ENCODE measurements at places on chromosomes 3 and 15. TPM values are rescaled to one million over a fixed set of nuclear protein-coding genes. Genes with fewer than 3 reads are reported as not detected.

- no peaks in the 10 kb centered on the region for H3K36me3 ChIP-seq
- no peak for DNase-seq
- H3K27me3 ChIP-seq = no peaks in the 10 kb centered on the region
- H3K4me1 ChIP-seq = no peaks in the 10 kb centered on the region
- H3K27ac ChIP-seq = no peak overlapping the region
These were observed 92.8 kb downstream of the GOLIM4 start for GRCh38 chr3:168002786-168003368.

Gene STAB1
- 3.0 TPM for total RNA-seq

DNA sequence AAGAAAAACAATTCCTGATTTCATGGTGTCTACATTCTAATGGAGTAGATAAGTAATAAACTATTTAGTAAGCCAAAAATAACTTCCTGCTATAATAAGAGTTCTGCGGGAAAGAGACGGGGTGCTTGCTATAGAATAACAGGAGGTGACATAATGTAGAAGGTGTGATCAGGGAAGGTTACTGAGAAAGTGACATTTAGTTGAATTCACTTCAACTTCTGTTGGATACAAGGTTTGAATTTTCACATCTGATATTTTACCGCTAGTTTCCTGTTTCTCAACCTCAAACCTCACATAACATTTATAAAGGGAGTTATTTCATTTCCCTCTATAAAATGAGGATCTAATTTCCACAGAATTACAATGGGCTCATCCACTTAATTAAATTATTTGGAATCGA is 102.3 kb upstream of the GBE1 start:
- H3K4me1 ChIP-seq = no peaks in the 10 kb centered on the region
- DNase-seq = no peak
- H3K4me3 ChIP-seq = no peak overlapping the region

Gene DYNLT2B
- total RNA-seq = 11.3 TPM

GRCh38 chr3:64266983-64267382 is 41.7 kb upstream of the PRICKLE2 start:
- H3K4me3 ChIP-seq = peak overlapping the region; percentile 62
- H3K36me3 ChIP-seq = no peaks in the 10 kb centered on the region
- no peaks in the 10 kb centered on the region for H3K27me3 ChIP-seq
- no peak for DNase-seq
- H3K4me1 ChIP-seq = peaks cover 15% of the 10 kb centered on the region

Gene AADACL2
- total RNA-seq = not detected

DNA sequence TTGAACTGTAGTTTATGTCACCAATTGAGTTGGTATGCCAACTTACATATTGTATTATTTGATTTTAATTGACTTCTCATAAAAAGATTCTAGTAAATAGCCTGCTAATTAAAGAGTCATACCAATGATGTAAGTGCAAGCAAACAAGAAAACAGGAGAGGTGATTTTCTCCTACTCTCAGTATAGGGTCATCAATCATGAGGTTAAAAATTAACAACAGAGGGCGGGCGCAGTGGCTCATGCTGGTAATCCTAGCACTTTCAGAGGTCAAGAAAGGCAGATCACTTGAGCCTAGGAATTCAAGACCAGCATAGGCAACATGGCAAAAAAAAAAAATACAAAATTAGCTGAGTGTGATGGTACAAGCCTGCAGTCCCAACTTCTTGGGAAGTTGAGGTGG is 108.7 kb downstream of the MYO9A start:
- no peaks in the 10 kb centered on the region for H3K27me3 ChIP-seq
- no peaks in the 10 kb centered on the region for H3K36me3 ChIP-seq
- peak; percentile 3 for DNase-seq
- no peak overlapping the region for H3K4me3 ChIP-seq
- H3K27ac ChIP-seq = no peak overlapping the region
- no peaks in the 10 kb centered on the region for H3K4me1 ChIP-seq

Gene SERINC4
- total RNA-seq = not detected

DNA sequence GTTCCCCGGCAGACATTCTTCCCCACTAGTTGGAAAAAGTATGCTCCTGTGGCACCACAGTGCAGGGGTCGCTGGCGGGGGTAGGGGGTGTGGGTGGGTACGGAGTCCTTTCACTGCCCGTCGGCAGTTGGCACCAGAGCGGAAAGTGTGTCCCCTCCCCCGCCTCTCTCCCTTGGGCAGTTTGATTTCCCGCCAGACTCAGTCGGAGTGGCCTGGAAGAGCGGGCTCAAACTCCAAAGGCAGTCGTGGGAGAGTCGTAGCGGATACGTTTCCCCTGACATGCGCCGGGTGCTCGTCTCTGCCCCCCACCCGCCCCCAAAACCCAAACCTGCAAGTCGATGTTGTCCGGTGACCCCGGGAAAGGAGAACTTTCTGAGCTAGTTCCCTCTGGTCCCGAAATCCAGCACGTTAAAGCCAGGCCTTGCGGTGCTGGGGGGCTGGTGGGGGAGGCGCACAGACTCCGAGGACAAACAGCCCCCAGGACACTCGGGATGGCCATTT is 4.4 kb upstream of the FOXB1 start:
- no peak for DNase-seq
- peak overlapping the region; percentile 82 for H3K4me3 ChIP-seq
- no peak overlapping the region for H3K27ac ChIP-seq
- H3K27me3 ChIP-seq = peaks cover 52% of the 10 kb centered on the region

DNA sequence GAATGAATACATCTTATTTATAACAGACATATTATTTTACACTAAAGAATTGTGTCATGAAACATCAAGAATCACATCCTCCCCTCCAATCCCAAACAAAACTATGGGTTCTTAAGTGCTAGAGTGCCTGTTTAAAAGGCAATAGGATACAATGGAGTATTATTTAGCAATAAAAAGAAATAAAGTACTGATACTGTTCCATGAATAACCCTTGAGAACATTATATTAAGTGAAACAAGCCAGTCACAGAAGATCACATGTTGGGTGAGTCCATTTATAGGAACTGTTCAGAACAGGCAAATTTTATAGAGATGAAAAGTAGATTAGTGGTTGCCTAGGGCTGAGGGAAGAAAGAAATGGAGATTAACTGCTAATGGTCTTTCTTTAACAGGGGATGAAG is 86.5 kb downstream of the ANKRD28 start:
- no peaks in the 10 kb centered on the region for H3K4me1 ChIP-seq
- H3K27ac ChIP-seq = no peak overlapping the region
- H3K36me3 ChIP-seq = peaks cover 5% of the 10 kb centered on the region
- no peak overlapping the region for H3K4me3 ChIP-seq
- no peak for DNase-seq
- no peaks in the 10 kb centered on the region for H3K27me3 ChIP-seq

- no peak overlapping the region for H3K27ac ChIP-seq
- no peak for DNase-seq
- H3K4me1 ChIP-seq = no peaks in the 10 kb centered on the region
- H3K4me3 ChIP-seq = no peak overlapping the region
These were observed 19.3 kb upstream of the SLC4A7 start for GRCh38 chr3:27503526-27503925.

Gene DMXL2
- total RNA-seq = 21.6 TPM

GRCh38 chr15:78389738-78390137 is 48.3 kb upstream of the IREB2 start:
- H3K36me3 ChIP-seq = no peaks in the 10 kb centered on the region
- DNase-seq = no peak
- H3K27ac ChIP-seq = no peak overlapping the region
- no peaks in the 10 kb centered on the region for H3K27me3 ChIP-seq
- H3K4me1 ChIP-seq = peaks cover 27% of the 10 kb centered on the region

Gene GNB4
- total RNA-seq = 28.4 TPM

DNA sequence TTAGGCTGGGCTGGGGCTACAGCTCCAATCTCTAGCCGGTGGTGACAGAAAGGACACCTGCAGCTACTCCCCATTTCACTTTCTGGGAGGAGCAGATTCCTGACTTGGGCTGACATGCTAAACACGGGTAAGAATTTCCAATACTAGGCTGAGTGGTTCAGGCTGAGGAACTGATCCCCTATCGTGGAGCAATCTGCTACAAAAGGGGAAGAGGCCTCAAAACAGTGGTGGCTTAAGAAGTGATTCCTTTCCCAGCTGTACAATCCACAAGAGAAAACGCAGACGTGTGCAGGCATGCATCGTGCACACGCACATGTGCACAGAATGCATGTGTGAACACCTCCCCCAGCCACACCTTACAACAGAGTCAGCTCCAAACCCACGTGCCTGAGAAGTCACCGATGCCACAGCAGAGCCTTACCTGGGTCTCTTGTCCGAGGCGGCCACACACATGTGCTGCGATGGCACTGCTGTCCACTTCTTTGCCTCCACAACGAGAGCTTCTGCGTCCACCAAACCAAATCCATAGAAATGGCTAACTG is 86.7 kb upstream of the SNRPA1 start:
- no peak overlapping the region for H3K27ac ChIP-seq
- no peaks in the 10 kb centered on the region for H3K27me3 ChIP-seq
- H3K36me3 ChIP-seq = no peaks in the 10 kb centered on the region
- no peak overlapping the region for H3K4me3 ChIP-seq
- H3K4me1 ChIP-seq = no peaks in the 10 kb centered on the region

Gene DUOXA1
- not detected for total RNA-seq

- H3K27ac ChIP-seq = no peak overlapping the region
- H3K36me3 ChIP-seq = no peaks in the 10 kb centered on the region
- H3K27me3 ChIP-seq = no peaks in the 10 kb centered on the region
- H3K4me1 ChIP-seq = no peaks in the 10 kb centered on the region
- no peak overlapping the region for H3K4me3 ChIP-seq
These were observed 247.4 kb downstream of the WDR72 start for GRCh38 chr15:53512029-53512428.
